ENCODE measurements at places on chromosomes 5 and 9. TPM values are rescaled to one million over a fixed set of nuclear protein-coding genes. Genes with fewer than 3 reads are reported as not detected.

- no peak overlapping the region for H3K4me3 ChIP-seq
- peaks cover 39% of the 10 kb centered on the region for H3K4me1 ChIP-seq
- H3K27ac ChIP-seq: no peak overlapping the region
- H3K36me3 ChIP-seq: no peaks in the 10 kb centered on the region
These were observed 137.7 kb downstream of the AOPEP start for GRCh38 chr9:94864196-94864595.

TEK gene
- not detected for total RNA-seq

DNA sequence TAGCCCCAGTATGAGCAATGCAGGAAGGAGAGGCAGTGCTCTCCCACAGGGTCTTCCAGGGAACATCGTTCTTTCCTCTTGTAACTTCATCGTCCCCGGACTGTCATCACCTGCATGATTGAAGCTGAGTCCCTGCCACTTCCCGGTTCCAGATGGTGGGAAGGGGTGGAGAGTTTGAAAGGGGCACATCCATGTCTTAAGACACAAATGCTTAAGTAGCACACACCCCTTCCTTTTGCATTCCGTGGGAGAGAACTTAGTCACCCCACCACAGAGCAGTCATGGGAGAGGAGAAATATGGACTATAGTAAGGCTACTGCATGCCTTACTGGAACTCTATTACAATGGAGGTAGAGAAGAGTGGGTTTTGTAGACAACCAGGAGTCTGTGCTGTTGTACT is 165.3 kb upstream of the GAS1 start:
- no peaks in the 10 kb centered on the region for H3K4me1 ChIP-seq
- no peak overlapping the region for H3K27ac ChIP-seq
- peaks cover 16% of the 10 kb centered on the region for H3K27me3 ChIP-seq
- DNase-seq: no peak

DNA sequence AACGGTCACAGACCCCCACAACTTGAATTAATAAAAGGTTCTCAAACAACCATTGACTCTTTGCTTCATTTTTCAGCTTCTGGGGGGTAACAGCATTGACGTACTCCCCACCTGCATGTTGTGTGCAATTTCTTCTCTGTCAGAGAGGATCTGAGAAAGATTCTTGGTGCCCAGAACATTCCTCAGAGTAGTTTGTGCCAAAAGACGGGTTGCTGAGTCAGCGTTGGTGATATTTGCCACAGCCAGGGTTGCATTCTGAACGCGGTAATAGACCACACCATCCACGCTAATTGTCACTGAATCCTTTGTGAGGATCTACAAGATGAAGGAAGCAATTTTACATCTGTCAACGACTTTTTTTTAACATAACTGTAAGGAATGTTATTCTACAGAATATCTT is 21.0 kb downstream of the STOM start:
- peaks cover 15% of the 10 kb centered on the region for H3K4me1 ChIP-seq
- H3K4me3 ChIP-seq: no peak overlapping the region
- H3K27me3 ChIP-seq: no peaks in the 10 kb centered on the region
- no peak for DNase-seq
- H3K36me3 ChIP-seq: peaks cover 25% of the 10 kb centered on the region
- H3K27ac ChIP-seq: no peak overlapping the region

DNA sequence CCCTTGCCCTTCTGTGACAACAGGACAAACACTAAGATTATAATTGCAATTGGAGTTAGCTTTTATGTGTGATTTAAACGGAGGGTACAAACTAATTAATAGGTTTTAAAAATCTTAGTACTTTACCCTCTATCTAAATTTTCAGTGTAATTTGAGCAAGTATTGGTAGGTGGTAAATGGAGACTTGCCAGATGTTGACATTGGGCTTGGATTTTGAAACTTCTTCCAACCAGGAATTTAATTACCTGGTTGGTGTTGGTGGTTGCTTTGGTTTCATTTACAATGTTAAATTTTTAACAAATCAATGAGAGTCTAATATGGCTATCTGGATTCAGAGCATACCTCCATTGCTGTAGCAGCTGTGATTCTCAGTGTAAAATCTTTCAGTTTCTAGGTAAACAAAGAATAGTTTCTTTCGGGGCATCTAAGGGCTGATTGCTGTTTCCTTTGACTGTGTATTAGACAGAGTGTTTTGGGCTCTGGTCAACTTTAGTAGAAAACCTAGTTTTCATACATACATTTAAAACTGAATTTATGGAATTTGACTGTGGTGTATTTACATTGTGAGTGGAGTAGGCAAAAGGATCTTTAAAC is 1.9 kb downstream of the DAPK1 start:
- H3K36me3 ChIP-seq: no peaks in the 10 kb centered on the region
- no peak for DNase-seq
- H3K4me3 ChIP-seq: no peak overlapping the region
- H3K27me3 ChIP-seq: peaks cover 59% of the 10 kb centered on the region

DNA sequence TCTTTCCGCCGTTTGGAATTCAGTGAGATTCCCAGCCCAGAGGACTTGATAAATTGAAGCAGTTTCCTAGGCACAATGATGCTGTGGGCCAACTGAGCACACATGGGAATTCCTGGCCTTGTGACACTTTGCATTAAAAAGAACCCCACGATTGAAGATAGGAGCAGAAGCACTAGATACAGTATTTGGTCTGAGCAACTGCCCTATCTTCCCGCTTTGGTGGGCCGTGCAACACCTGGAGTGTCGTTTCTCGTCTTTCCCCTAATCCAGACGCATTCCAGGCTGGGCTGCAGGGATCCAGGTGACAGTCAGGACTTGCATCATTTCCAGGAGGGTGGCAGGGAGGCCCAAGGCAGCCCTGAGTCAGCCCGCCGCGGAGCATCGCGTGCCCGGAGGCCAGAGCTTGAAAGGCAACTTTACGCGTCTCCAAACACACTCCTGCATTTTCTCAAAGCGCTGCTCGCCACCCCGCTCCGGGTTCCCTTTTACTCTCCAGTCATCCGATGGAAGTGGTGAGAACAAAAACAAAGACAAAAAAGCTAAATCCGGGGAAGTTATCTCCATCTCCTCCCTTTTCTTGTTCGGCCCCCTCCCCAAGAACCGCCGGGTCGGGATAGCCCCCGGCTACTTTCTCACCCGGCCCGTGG is 753 bp upstream of the STC2 start:
- H3K4me1 ChIP-seq: peaks cover 39% of the 10 kb centered on the region
- peaks cover 53% of the 10 kb centered on the region for H3K27me3 ChIP-seq
- DNase-seq: peak; percentile 64
- H3K36me3 ChIP-seq: peaks cover 43% of the 10 kb centered on the region
- peak overlapping the region; percentile 90 for H3K4me3 ChIP-seq

DNA sequence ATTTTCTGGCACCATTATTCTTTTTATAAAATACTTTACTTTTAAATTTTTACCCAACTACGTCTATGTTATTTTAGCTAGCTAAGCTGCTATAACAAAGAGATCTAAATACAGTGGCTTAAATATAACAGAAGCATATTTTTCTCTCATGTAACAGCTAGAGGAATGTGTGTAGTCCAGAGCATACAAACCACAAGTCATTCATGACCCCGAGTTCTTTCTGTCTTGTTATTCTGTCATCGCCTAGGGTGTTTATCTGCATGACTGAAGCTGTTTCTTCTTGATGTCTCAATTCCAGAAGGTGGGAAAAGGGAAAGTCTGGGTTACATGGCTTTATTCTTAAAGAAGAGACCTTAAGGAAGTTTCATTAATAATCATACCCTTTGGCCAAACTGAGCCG is 136.9 kb upstream of the RFX3 start:
- no peak overlapping the region for H3K27ac ChIP-seq
- no peak overlapping the region for H3K4me3 ChIP-seq
- H3K27me3 ChIP-seq: no peaks in the 10 kb centered on the region
- no peak for DNase-seq
- no peaks in the 10 kb centered on the region for H3K36me3 ChIP-seq
- no peaks in the 10 kb centered on the region for H3K4me1 ChIP-seq

DNA sequence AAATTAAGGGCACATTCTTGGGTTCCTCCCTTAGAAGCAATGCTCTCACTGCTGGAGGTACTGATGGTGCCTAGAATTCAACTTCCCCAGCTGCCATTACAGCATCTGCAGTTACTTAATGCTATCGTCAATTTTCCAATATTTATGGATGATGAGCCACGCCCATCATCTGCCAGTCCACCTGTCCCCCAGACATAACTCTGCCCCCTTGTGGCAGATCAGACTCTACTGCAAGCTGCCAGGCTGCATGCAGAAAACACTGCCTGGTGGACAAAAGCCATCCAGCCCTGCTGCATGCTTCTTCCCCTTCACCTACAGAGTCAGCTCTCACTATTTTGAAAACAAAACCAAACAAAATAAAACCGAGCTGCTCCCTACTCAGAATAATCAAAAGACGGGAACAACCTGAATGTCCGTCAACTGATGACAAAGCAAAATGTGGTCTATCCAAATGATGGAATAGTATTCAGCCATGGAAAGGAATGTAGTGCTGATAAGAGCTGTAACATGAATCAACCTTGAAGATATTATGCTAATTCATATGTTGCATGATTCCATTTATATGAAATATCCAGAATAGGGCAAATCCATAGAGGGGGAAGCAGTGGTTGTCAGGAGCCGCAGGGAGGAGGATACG is 66.4 kb downstream of the RETREG1 start:
- H3K27me3 ChIP-seq: no peaks in the 10 kb centered on the region
- DNase-seq: peak; percentile 60
- no peak overlapping the region for H3K4me3 ChIP-seq
- peaks cover 42% of the 10 kb centered on the region for H3K4me1 ChIP-seq
- no peak overlapping the region for H3K27ac ChIP-seq

All from activated naive CD4-positive, alpha-beta T cell treated with anti-CD3 and anti-CD28 coated beads for 36 hours (primary cell).